ENCODE measurements at places on chromosomes 6 and 20.

DNA sequence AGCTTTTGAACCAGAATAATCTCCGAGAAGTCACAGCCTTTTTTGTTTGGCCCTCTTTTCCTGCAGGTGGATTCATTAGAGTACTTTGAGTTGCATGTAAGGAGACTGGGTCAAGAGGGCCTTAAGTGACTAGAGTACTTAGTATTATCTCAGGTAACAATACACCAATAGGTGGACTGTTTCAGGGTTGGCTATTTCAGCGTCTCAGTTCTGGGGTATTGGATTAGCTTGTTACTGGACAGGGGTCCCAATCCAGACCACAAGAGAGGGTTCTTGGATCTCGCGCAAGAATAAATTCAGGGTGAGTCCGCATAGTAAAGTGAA lies 47.3 kb upstream of the SLC9A8 start:
- DNase-seq = no peak

- DNase-seq = no peak
Measured at GRCh38 chr6:43939281-43940070, 169.5 kb downstream of the VEGFA start.

GRCh38 chr6:43757966-43758616 lies 11.9 kb upstream of the VEGFA start:
- no peak for DNase-seq

GRCh38 chr6:81894788-81895271 lies 142.3 kb upstream of the TENT5A start:
- no peak for DNase-seq

GRCh38 chr6:158002951-158003853 lies 21.5 kb downstream of the SYNJ2 start:
- no peak for DNase-seq

DNA sequence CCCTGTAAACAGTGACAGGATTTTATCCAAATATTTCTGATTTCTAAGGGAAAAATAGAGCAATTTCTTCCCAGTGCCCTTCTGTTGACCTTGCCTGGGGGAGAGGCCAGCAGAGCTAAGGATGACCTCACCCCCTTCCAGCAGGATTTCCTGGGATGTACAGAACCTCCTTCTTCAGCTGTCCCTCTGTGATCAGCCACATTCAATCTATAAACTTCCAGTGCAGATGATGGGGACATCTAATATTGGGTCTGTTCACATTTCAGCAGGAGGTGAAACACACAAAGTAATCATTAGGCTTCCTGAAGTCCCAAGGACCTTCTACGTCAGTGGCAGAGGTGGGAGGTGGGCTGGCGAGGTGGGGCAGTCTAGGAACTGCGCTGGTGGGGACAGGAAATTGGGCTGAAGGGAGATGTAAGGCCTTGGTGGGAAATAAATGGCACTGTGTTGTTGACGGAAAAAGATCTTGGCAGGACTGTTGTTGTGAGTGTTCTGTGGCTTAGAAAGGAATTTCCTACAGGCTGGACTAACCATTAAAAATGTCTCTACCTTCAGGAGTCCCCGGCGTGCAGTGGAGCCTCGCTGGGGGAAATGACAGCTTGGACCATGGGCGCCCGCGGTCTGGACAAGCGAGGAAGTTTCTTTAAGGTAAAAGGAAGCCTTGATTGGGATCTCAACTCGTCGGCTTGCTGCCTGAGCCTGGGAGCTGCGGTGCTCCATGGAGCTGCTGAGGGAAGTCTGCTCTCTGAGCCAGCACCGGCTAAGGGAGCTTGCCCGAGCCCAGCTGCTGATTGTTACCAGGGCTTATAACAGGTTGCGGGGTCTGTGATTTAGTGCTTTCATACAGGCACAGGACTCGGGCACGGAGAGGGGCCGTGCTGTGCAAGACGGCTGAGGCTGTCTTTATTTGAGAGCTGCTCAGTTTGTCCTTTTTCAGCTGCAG lies 127.9 kb upstream of the NAA20 start:
- no peak for DNase-seq

- no peak for DNase-seq
Measured at GRCh38 chr6:105859457-105859856, 226.7 kb upstream of the PRDM1 start.

DNA sequence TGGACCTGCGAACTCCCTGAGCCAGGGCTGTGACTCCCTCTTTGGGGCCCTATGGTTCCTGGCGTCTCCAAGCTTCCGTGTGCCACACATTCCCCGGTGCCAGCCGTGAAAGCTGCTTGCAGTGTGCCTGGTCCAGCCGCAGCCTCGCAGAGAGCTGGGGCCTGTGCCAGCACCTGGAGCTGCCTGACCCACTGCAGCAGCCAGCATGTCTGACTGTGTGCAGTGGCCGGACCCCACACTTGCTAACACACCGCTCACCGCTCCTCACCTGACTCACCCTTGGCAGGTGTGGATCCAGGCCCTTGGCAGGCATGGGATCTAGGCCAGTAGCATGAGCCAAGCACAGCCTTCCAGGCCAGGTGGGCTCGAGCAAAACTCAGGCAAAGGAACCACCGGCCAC lies 227.5 kb downstream of the OTOR start:
- no peak for DNase-seq

- no peak for DNase-seq
Measured at GRCh38 chr6:119384444-119384843, 34.9 kb upstream of the MAN1A1 start.
